EH (cell line): ENCODE measurements at places on chromosomes 6 and 20.

GRCh38 chr20:1565461-1565860, 8.0 kb upstream of the SIRPD start:
- no peak for DNase-seq

- peak; percentile 37 for DNase-seq
Observed at GRCh38 chr6:18477301-18477941, 90.3 kb downstream of the RNF144B start.

DNA sequence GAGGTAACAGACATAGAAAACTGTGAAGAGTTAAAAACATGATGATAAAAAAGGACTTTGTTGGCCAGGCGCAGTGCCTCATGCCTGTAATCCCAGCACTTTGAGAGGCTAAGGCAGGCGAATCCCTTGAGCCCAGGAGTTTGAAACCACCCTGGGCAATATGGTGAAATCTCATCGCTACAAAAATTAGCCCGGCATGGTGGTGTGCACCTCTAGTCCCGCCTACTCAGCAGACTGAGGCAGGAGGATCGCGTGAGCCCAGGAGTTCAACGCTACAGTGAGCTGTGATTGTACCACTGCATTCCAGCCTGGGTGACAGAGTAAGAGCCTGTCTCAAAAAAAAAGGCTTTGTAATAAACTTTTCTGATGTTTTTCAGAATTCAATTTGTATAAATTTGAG, 60.1 kb downstream of the GFOD1 start:
- no peak for DNase-seq

DNA sequence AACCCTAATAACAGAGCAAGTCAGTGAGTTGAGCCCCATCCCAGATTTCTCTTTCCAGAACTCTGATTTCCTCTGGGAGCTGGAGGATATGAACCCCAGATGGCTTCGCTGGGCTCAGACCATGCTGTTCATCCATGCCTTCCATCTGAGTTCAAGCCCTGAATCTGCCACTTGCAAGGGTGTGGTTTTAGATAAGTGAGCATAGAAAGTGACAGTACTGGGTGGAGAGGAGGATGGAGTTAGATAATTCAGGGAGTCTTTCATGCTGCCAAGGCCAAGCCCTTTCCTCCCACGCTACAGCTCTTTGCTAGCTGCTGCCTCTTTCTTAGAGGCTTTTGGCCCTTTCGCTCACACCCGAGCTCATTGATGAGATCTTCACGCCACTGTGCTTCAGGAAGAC, 57.2 kb upstream of the MAFB start:
- DNase-seq, result no peak
